ENCODE measurements at places on chromosomes 13 and 19.

DNA sequence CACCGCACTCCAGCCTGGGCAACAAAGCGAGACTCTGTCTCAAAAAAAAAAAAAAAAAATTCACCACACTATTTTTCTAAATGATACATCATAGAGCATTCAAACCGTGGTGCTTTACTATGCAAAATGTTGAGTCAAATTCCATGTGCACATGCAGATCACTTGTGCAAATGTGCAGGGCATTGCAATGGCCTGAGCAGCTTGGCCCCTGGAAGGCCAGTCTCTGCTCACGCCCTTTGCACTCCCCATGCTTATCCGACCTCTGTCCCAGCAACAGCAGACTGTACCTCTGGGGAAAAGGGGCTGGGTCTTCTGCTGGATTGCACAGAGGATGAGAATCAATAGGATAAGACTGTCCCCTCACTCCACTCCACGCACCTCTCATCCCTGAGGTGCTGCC is 58.5 kb downstream of the PARP4 start:
- no peak for DNase-seq

DNA sequence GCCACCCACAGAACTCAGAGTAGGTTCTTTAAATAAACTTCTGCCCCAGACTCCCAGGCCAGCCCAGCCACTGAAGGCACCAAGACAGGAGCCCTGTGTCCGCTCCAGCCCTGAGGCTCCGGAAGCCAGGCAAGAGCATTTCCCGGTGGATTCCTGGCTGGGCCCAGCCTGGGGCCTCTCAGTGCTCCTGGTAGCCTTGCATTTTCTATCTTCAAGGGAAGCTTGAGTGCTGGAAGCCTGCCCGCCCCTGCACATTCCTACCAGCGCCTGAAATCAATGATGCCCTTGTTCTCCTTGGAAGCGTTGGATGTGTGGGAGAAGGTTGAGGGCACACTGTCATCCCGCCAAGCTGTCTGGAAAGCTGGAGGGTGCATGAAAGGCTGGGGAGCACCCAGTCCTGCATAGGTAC is 70.3 kb downstream of the ALOX5AP start:
- no peak for DNase-seq

GRCh38 chr13:114143806-114144605 is 11.6 kb upstream of the RASA3 start:
- DNase-seq = no peak

DNA sequence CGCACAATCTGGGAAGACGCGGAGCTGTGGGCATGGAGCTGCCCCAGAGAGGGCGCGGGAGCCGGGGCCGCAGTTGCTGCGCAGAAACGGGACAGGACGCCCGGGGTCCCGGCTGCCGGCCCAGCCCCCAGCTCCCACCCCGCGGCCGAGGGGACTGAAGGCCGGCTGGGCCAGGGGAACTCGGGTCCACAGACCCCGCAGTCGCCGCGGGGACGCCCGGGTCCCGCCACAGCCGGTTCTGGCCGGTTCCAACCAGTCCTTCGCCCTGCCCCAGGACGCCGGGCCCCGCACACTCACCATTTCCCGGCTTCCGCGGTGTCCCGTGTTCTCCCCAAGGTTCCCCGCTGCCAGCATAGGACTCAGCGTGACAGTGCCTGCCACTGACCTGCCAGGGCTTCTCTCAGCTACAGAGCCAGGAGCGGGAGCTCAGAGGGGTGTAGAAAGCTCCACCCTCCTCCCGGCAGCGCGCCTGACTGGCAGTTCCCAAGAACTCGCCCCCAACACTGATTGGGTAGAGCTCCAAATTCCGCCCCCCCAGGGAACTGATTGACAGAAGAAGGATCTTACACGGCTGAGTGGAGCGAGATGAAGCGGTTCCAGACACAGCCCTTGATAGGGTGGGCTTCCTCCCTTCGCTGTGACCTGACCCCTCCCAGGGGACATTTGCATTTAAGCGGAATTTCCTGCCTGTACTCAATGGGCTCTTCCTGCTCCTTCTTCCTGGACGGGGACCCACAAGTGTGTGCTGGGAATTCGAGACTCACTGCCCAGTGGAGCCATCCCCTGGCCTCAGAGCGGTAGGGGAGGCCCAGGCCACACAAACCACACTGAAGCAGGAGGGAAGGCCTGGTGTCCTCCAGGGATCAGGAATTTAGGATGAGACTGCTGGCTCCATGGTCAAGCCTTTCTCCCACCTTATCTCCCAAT is at the start of gene ZNF442:
Gene ZNF442 (minus strand): TSS at position 448 of the 927 bp plus-strand sequence. CDS start 2,052 bp downstream, outside the sequence.
- peak; percentile 70 for DNase-seq
